CD8-positive, alpha-beta memory T cell (primary cell): ENCODE measurements at places on chromosomes 7 and 10.
A peak's percentile ranks its signal among the peaks of the same experiment; 100 is the strongest.

DNA sequence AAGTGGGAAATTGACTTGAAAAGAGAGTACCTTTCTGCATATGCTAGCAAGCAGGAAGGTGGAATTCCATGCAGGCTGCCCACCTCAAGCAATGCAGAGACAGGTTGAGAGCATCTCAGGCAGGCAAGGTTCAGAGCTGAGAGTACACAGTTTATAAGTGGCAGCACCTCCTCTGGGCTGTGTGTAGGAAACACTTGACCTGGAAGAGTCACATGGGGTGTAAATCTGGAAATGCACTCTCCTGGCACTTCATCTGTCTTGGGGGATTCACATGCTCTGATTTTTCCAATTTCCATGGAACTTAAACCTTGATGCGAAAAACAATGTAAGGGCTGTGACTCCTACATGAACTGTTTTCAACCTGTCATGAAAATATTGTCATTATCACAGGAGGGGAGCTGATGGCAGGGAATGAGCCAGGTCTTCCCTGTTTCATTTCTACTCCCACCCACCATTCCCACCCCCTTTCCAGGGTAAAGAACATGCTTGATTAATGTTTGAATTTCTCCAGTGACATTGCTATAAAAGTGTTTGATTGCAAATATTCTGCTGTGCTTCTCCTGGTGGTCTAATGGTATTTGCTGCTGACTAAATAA is 328.3 kb downstream of the BICC1 start:
- no peak for DNase-seq

DNA sequence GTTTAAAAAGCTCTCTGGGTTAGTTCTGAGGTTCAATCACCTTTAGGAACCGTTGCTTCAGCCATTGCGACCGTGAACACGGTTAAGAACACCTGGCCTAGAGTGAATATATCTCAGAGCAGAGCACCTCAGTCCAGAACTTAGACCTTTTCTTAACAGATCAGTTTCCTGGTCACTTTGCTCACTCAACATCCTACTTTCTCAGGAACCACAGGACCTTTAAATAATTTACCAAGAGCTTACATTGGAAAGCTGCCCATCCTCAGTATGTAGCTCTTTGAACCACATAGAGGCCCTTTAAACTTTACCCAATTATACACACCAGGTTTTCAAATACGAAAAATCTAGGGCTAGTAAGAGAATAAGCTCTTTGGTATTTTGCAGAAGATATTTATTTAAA is 153.2 kb downstream of the NRBF2 start:
- DNase-seq, result no peak

- DNase-seq, result no peak
These were observed 633.8 kb upstream of the IGFBP3 start for GRCh38 chr7:46554688-46555422.

GRCh38 chr10:96672481-96673175 is 47.7 kb downstream of the PIK3AP1 start:
- no peak for DNase-seq

GRCh38 chr7:100865938-100866728 is 1.1 kb upstream of the TRIP6 start:
- DNase-seq, result no peak

DNA sequence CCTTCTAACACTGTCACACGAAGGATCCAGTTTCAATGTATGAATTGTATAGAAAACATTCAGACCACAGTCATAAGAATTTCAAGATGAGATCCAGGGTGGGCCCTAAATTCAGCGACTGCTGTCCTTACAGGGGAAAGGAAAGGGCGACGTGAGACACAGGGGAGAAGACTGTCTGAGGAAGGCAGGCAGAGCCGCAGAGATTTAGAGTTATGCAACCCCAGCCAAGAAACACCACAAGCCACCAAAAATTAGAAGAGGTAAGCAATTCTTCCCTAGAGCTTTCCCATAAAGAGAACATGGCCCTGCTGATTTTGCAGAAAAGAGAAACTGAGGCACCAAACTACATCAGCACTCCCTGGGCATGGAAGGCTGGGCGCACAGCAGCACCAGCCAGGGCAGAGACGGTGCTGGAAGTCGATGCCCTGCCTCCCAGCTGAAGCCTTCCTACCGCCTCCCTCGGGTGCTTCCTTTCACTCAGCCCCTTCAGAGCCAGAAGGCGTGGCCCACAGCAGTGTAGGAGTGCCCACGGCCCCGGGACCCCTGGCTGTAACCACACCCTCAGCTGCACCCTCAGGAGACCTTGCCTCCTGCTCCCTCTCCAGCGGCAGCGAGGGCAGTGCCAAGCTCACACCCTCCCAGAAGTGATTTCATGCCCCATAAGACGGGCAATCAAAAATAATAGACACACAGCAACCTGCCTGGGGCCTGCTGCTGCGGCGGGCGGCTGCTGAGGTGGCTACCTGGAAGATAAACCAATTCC is 81.0 kb upstream of the LRRC4 start:
- DNase-seq, result no peak

- DNase-seq, result no peak
These were observed 305.2 kb downstream of the FRMD4A start for GRCh38 chr10:14025283-14026189.

DNA sequence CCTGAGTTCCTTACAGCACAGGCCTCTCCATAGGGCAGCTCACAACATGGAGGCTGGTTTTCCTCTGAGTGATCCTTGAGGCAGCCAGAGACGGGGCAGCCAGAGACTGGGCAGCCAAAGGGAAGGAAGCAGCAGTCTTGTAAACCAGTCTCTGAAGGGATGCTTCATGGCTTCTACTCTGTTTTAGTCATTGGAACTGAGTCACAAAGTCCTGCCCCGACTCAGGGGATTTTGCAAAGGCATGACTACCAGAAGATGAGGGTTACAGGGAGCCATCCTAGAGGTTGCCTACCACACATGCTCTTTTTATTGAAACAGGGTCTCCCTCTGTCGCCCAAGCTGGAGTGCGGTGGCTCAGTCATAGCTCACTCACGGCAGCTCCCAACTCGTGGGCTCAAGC is 44.4 kb upstream of the COMMD3 start:
- DNase-seq, result no peak

GRCh38 chr10:132810807-132811700 is 25.1 kb upstream of the NKX6-2 start:
- no peak for DNase-seq

DNA sequence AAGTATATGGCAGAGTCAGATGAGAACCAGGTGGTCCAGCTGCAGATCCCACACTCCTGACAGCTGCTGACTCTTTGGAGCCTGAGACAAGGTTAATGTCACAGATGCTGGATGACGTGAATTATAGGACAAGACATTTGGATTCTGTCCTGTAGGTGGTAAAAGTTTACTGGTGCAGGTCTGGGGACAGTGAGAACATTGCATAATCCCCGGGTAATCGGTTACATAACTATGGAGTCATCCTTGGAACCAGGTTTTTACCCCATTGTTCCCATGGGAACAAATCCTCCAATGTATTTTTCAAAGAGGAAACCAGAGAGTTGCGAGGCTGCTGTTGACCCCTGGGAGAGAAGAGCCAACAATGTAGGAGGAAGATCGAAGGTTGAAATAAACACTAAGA is 27.5 kb upstream of the ZCCHC24 start:
- no peak for DNase-seq

DNA sequence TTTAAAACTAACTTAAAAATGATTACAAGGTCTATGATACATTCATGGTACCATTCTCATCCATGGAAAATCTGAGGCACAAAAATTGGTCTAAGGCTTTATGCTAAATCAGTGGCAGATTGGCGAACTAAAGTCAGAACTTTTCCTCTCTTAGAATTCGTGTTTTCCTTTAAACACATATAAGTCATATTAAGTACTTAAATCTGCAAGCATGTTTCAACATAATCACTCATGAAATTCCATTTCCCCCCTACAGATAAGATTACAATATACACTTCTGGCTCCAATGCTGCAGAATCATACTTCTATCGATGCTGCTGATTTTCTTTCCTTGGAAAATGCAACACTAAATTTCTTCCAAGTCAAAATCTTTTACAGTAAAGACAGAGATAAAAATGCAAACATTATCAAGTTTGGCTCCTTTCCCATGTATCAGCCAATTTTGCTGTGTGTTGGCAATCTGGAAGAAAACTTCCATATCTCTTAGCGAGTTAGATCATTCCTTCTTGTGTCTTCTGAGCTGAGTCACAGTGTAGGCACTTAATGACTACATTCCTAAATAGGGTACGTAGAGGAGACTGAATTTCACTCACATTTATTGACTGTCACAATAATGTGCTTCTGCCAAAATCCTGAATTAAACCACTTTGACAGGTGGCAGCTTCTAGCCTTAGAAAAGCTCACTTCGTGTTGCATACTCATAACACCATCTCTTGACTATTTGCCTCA is 76.4 kb upstream of the LRRC17 start:
- DNase-seq, result no peak

DNA sequence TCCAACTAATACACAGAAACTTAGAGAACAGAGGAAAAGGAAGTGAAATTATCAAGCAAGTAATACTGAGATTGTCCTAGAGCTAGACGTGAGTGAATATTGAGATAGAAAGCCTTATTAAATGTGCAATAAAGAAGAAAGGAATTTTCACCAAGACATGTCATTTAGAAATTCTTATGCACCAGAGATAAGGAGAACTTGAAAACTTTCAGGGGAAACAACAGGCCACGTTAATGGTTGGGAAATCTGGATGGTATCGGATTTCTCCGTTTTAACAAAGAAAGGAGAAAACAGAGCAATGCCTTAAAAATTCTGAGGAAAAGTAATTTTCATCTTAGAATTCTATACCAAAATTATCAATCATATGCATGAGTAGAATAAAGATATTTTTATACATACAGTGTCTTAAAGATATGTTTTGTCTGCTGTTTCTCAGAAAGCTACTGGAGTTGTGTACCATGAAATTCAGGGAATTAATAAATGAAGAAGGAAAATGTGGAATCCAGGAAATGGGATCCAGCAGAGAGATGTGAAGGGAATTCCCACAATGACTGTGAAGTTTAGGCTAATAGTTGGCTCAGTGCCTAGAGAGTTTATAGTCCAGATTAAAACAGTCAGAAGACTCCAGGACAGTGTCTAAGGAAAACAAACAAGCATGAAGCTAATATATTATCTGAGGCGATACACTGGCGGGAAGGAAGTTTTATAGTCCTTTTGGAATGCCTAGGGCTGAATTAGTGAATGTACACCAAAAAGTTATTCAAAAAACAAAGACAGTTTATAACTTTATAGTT is 159.5 kb downstream of the PPP1R9A start:
- no peak for DNase-seq

DNA sequence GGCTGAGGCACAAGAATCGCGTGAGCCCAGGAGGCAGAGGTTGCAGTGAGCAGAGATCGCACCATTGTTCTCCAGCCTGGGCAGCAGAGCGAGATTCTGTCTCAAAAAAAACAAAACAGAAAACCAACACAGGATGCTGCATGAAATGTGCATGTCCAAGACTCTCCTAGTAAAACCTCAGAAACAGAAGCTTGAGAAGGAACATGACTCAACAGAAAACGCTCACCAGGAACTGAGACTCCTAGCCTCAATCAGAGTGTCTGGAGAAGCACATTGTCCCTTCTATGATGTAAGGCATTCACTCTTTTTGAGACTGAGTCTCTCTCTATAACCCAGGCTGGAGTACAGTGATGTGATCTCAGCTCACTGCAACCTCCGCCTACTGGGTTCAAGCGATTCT is 168.3 kb downstream of the MYOF start:
- DNase-seq, result no peak

DNA sequence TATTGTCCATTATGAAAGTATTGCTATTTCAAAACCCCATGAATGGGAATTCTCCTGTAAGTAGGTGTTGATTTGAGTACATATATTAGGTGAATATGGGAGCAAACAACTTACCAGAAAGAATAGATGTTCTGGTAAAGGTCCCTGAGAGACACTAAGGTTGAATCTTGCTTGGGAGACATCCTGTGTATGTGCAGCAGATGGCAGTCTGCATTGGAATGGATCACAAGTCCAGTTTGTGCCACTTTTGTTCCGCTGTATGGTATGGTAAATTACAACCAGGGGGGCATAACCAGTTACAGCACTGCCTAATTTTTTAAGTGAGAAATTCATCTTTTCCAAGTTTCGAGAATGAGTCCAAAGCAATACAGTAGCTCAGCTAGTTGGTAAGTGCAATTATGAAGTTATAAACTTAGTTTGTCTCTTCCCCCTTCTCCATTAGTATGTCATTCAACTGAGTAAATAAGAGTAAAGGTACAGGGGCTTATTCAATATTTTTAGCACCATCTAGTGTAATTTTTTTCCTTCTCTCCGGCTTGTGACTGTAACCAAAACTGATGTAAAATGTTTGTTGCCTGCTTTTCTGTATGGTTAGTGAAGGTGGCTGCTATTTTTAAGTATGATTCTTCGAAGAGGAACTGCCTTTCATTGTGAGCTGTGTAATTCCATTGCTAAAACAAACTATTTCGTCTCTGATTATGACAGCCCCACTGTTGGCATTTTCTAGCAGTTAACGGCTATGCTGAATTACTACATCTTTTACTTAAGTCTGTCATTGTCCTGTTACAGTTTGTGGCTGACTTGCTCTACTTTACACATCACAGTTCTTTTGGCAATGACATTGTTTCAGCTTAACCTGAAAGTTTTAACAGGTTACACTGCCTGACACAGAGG is 2.8 kb downstream of the MCU start:
- peak; percentile 1 for DNase-seq

DNA sequence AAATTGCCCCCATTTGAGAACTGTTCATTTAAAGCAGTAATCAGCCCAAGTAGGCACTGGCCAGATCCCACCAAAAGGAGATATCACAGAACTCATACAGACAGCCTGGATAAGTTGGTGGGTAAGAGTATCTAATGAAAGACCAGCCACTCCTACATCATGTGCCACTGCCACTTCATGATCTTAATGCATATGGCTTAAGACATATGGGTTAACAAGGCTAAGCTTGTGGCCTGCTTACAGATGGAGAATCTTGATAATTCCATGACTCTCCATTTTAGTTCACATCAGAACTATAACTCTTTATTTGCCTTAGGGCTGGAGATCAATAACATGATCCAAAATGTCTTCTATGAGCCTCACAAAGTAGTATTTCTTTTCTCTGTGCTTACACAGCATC is 6.8 kb upstream of the IFIT1B start:
- DNase-seq, result no peak

- DNase-seq, result peak; percentile 1
These were observed 765 bp downstream of the SLC25A40 start for GRCh38 chr7:87875151-87876039.

- no peak for DNase-seq
These were observed 62.8 kb downstream of the WDR37 start for GRCh38 chr10:1119027-1119426.

GRCh38 chr7:16431646-16432424 is 10.5 kb upstream of the CRPPA start:
- DNase-seq, result peak; percentile 7

GRCh38 chr7:139953229-139953628 is 109.5 kb downstream of the PARP12 start:
- DNase-seq, result no peak

- no peak for DNase-seq
These were observed 7.1 kb downstream of the LIPM start for GRCh38 chr10:88809621-88810020.

- DNase-seq, result no peak
These were observed 152.9 kb downstream of the DYNC1I1 start for GRCh38 chr7:95925236-95925635.

GRCh38 chr7:11060893-11061292 is 87.2 kb downstream of the PHF14 start:
- DNase-seq, result no peak

- peak; percentile 82 for DNase-seq
These were observed 78.9 kb downstream of the MKI67 start for GRCh38 chr10:128047351-128047750.
